ENCODE measurements at places on chromosomes 12 and 14.

- DNase-seq, result no peak
These were observed 71.3 kb downstream of the SYNE3 start for GRCh38 chr14:95445161-95445560.

- no peak for DNase-seq
These were observed 699.7 kb upstream of the TBX3 start for GRCh38 chr12:115383668-115384067.

DNA sequence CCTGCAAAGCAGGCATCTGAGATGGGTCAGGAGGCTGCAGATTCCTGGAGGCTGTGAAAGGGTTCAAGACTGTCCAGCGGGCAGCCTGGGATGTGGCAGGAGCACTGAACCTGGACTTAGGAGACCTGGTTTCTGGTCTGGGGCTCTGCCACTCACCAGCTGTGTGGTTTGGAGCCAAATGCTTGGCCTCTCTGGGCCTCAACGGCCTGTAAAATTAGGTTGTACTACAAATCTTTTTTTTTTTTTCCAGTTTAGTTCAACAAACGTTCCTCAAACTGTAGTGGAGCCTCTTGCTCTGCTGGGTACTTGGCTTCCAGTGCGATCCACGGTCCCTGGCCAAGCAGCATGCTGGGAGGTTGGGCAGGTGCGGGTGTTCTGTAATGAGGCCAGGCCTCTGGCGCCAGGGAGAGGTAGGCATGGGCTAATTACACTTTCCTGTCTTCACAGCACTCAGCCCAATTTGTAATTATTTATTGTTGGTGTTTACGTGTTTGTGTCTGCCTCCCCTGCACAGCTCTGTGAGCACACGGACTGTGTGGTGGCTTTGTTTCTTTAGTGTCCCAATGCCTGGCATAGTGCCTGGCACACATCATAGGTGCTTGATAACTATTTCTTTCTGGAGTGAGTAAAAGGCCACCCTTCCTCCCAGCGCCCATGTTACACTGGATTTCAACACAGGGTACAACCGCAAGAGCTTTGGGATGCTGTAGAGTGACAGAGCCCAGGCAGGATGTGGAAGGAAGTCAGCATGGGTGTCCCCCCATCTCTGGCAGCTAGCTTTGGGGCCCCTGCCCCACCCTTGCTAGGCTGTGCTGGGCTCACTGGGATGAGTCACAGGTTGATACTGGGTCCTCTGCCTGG is 5.8 kb upstream of the KRT80 start:
- no peak for DNase-seq

- no peak for DNase-seq
These were observed 107.0 kb upstream of the PRICKLE1 start for GRCh38 chr12:42696406-42697149.

GRCh38 chr12:184811-185575 is 29.0 kb downstream of the SLC6A12 start:
- DNase-seq, result no peak

DNA sequence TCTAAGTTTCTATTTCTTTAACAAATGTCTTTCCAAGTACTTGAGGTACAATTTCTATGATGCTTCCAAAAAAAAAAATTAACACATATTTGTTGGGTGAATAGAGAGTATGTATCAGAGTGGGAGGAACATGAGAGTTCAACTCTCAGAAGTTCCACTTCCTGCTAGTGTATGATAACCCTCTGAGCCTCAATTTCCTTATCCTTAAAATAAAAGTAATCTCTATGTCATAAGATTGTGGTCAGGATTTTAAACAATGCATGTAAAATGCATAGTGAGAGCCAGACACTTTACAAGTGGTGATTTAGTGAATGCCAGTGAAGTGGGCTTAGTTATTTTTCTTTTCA is 270.3 kb upstream of the AMIGO2 start:
- no peak for DNase-seq

- no peak for DNase-seq
These were observed 1.0 kb downstream of the PGF start for GRCh38 chr14:74954232-74954946.

- DNase-seq, result no peak
These were observed 69.5 kb downstream of the TMEM132C start for GRCh38 chr12:128336204-128337070.

DNA sequence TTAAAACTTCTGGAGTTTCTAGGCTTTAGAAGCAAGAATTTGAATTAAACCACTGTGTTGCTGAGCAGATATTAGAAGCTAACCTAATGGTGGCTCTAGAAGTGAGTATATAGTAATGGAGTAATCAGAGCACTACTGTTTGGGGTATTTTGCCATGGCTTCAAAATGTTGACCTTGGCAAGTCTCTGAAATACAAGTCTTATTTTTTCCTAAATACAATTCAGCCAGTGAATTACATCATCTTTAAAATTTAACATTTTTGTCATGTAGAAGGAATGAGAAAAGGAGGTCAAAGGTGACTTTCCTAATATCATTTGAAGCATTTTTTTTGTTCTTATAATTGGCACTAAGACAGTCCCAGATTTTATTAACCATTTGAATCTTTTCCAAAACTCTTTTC is 25.2 kb downstream of the PMCH start:
- DNase-seq, result no peak

- no peak for DNase-seq
These were observed 22.0 kb upstream of the TSPAN9 start for GRCh38 chr12:3055026-3055703.

GRCh38 chr14:69270795-69271708 is 11.1 kb downstream of the GALNT16 start:
- DNase-seq, result no peak

DNA sequence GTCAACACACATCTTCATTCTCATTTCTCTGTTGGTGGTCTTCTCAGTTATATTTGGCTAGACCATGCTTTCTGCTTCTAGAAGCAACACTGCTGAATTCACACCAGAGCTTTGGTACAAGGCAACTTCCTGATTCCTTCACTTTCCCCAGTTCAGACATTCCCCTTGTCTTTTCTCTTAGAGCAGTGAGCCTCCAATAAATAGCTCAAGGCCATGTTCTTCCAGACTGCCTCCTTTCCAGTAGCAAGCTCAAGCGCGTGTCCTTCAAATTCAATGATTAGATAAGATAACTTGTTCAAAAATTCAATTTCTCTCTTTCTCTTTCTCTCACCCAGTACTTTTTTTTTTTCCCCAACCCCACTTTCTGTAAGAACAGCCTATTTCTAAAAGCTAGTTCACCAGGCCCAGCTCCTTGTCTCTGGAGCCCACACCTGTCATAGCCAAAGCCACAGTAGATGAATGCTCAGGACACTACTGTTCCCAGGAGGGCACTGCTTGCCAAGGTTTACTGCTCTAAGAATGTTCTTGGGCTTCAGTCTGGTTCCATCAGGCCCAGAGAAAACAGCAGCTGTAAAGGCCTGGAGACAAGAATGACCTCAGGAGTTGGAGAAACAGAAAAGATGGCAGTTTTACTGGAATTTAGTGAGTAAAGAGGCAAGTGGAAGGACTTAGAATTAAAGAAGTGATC is 17.7 kb downstream of the TBK1 start:
- DNase-seq, result no peak

Data from stimulated activated naive CD4-positive, alpha-beta T cell treated with Interleukin-2 at 50 U/mL for 16 hours (primary cell).